ENCODE measurements at places on chromosomes 13 and 19. TPM values are rescaled to one million over a fixed set of nuclear protein-coding genes. Genes with fewer than 3 reads are reported as not detected.

- peak overlapping the region; percentile 67 for H3K4me3 ChIP-seq
- peak overlapping the region; percentile 86 for H3K27ac ChIP-seq
- peaks cover 92% of the 10 kb centered on the region for H3K27me3 ChIP-seq
- no peak for DNase-seq
- peaks cover 5% of the 10 kb centered on the region for H3K36me3 ChIP-seq
- peaks cover 33% of the 10 kb centered on the region for H3K4me1 ChIP-seq
These were observed 13.6 kb downstream of the ZIC2 start for GRCh38 chr13:99995104-99995588.

DNA sequence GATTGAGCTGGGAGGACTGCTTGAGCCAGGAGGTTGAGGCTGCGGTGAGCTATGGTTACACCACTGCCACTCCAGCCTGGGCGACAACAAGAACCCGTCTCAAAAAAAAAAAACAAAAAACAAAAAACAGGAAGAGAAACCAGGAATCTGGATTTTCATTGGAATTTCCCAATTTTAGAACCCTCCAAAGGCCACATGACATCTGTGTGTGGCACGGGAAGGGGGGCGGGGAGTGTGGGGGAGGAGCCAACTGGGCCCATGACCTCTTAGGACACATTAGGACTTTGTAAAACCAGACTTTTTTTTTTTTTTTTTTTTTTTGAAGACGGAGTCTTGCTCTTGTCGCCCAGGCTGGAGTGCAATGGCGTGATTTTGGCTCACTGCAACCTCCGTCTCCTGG is 21.2 kb upstream of the MYDGF start:
- H3K36me3 ChIP-seq, result peaks cover 6% of the 10 kb centered on the region
- DNase-seq, result no peak
- no peaks in the 10 kb centered on the region for H3K4me1 ChIP-seq
- H3K27me3 ChIP-seq, result no peaks in the 10 kb centered on the region
- H3K4me3 ChIP-seq, result no peak overlapping the region
- H3K27ac ChIP-seq, result no peak overlapping the region

ZNF571 gene
- 6.2 TPM for total RNA-seq

DNA sequence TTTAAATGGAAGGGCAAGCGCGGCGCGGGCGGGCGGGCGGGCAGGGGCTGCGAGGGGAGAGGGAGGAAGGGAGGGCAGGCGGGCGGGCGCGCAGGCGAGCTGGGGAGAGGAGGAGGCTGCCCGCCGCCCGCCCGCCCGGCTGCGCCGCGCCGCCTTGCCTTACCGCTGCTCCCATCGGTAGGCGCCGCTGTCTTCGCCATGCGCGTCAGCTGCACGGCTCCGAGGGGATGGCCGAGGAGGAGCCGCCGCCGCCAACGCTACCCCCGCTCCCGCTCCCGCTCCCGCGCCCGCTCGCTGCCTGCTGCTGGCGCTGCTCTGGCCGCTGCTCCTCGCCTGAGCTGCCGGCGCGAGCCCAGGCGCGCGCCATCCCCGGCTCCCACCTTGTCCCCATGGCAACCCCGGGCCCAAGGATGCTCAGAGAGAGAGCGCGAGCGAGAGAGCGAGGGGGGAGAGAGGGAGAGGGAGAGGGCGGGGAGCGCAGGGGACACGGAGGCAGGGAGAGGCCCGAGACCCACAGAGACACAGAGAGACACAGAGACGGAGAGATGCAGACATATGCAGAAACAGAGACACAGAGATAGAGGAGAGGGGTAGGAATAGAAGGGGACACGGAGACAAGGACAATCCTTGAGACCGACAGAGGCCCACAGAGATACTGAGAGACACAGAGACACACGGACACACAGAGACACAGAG is 40.3 kb downstream of the DEDD2 start:
- H3K27me3 ChIP-seq, result peaks cover 27% of the 10 kb centered on the region
- no peak overlapping the region for H3K4me3 ChIP-seq
- peaks cover 15% of the 10 kb centered on the region for H3K4me1 ChIP-seq

- H3K27me3 ChIP-seq, result no peaks in the 10 kb centered on the region
- peaks cover 5% of the 10 kb centered on the region for H3K4me1 ChIP-seq
- no peak for DNase-seq
- H3K36me3 ChIP-seq, result no peaks in the 10 kb centered on the region
These were observed 167.3 kb downstream of the FLT1 start for GRCh38 chr13:28327373-28328270.

GRCh38 chr13:40024204-40024966 is 368.9 kb downstream of the COG6 start:
- no peak overlapping the region for H3K27ac ChIP-seq
- peaks cover 7% of the 10 kb centered on the region for H3K27me3 ChIP-seq
- DNase-seq, result no peak
- H3K4me3 ChIP-seq, result peak overlapping the region; percentile 42
- H3K4me1 ChIP-seq, result peaks cover 52% of the 10 kb centered on the region

FFAR2 gene
- not detected for total RNA-seq

DNA sequence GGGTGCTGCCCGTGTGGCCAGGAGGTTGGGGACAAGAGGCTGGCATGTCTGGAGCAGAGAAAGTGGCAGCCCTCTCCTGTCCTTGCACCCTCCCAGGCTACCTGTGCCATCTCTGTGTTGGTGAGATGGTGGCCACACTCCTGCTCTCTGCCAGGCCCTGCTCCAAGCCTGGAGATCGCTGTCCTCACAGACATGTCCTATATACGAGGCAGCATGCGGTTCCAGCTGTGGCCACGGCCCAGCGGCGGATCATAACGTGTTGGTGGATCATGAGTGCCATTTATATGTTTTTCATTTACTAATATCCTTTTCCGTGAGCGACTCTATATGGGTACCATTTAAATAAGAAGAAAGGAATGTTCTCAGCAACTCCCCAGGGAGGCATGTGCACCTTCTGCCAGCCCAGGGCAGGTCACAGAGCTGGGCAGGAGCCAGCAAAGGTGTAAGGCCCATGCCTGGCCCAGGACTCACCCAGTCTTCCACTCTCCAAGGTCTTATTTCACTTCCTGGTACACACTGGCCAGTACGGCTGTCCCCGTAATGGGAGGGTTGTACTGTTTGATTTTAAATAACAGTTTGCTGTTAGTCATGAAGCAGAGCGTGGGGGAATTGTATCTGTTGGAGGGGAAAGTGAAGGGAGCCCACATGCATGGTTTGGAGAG is 47.2 kb upstream of the LDLR start:
- no peak for DNase-seq
- H3K27ac ChIP-seq, result peak overlapping the region; percentile 22
- no peaks in the 10 kb centered on the region for H3K4me1 ChIP-seq
- peaks cover 4% of the 10 kb centered on the region for H3K36me3 ChIP-seq
- no peaks in the 10 kb centered on the region for H3K27me3 ChIP-seq

- H3K4me3 ChIP-seq, result no peak overlapping the region
- no peaks in the 10 kb centered on the region for H3K4me1 ChIP-seq
- H3K27me3 ChIP-seq, result peaks cover 48% of the 10 kb centered on the region
- H3K36me3 ChIP-seq, result no peaks in the 10 kb centered on the region
- DNase-seq, result no peak
These were observed 2.0 kb upstream of the CEBPA start for GRCh38 chr19:33304371-33304759.

ZNF583 gene
- total RNA-seq, result 2.3 TPM

DNA sequence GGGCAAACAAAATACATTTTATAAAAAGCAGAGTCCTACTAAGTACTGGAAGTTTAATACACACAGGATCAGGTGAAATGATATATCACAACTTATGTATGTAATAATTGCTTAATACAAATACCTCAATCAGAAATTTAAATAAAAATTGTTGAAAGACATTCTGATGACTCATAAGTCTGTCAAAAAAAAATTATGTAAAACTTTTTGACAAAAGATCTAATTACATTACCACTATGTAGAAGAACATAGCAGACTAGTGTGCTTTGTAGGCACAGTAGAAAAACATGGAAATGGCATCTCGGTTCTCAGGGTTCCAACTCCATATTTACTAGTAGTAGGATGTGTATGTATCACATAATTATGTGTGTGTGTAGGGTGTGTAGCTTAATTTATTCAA is 156.2 kb downstream of the DNAJC3 start:
- H3K27me3 ChIP-seq, result peaks cover 40% of the 10 kb centered on the region
- no peak overlapping the region for H3K27ac ChIP-seq
- no peak for DNase-seq
- H3K36me3 ChIP-seq, result peaks cover 6% of the 10 kb centered on the region
- H3K4me3 ChIP-seq, result no peak overlapping the region
- H3K4me1 ChIP-seq, result no peaks in the 10 kb centered on the region

APC2 gene
- total RNA-seq, result 0.14 TPM

- H3K4me3 ChIP-seq, result no peak overlapping the region
- no peak overlapping the region for H3K27ac ChIP-seq
- H3K36me3 ChIP-seq, result no peaks in the 10 kb centered on the region
These were observed 14.4 kb upstream of the RETN start for GRCh38 chr19:7654401-7654800.

DNA sequence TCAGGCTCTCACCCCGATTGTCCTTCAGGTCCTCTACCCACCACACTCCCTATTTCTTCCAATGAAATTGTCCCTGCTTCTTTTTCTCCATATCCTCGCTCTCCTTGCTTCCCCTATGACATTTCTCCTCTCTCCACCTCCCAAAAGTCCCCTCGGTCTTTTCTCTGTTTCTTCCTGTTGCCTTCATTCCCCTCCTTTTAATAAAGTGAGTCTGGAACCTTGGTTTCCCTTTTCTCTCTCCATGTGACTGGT is 676 bp upstream of the ZNF574 start:
- peak overlapping the region; percentile 96 for H3K27ac ChIP-seq
- no peak for DNase-seq
- peaks cover 5% of the 10 kb centered on the region for H3K27me3 ChIP-seq
- peaks cover 45% of the 10 kb centered on the region for H3K4me1 ChIP-seq
- peak overlapping the region; percentile 93 for H3K4me3 ChIP-seq

DNA sequence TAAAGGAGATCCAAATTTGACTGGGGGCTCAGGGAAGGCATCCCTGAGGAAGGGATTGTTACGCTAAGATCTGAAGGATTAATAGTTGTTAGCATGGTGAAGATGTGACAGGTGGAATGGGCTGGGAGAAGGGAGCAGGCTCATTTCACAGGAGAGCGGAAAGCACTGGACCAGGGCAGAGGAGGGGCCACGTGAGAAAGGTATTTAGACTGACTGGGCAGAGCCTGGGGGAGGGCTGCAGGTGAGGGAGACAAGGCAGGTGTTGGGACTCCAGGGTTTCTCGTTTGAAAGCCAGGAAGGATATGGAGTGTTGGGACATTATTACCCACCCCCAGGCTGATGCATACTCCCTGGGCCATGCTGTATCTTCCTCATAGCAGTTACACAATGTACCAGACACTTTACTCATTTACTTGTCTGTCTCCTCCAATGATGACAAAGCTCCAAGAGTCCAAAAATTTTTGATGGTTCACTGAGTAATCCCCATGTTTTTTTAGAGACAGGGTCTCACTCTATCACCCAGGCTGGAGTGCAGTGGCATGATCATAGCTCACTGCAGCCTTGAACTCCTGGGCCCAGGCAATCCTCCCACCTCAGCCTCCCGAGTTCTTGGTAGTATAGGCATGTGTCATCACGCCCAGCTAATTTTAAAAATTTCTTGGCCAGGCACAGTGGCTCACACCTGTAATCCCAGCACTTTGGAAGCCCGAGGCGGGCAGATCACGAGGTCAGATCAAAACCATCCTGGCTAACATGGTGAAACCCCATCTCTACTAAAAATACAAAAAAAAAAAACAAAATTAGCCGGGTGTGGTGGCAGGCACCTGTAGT is 2.3 kb downstream of the TRAPPC6A start:
- H3K4me1 ChIP-seq, result peaks cover 47% of the 10 kb centered on the region
- H3K27ac ChIP-seq, result no peak overlapping the region
- DNase-seq, result no peak
- H3K4me3 ChIP-seq, result no peak overlapping the region

DNA sequence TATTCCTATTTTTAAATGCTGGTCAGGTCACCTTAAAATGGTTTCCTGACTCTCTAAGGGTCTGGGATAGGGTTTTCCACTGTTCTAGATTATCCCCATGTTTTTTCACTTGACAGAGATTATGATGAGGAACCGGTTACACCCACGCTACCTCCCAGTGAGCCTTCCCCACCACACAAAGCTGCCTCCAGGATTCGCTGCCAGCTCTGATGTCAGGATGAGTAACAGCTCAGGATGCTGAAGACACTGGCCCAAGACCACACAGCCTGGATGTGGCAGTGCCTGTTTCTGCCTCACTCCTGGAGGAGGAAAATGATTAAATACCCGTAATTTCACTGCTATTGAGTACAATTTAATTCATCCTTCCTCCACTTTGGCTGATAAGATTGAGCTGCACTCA is 22.9 kb downstream of the ZNF114 start:
- H3K27me3 ChIP-seq, result no peaks in the 10 kb centered on the region
- DNase-seq, result no peak
- H3K4me3 ChIP-seq, result no peak overlapping the region
- H3K36me3 ChIP-seq, result no peaks in the 10 kb centered on the region
- H3K4me1 ChIP-seq, result peaks cover 7% of the 10 kb centered on the region

DNA sequence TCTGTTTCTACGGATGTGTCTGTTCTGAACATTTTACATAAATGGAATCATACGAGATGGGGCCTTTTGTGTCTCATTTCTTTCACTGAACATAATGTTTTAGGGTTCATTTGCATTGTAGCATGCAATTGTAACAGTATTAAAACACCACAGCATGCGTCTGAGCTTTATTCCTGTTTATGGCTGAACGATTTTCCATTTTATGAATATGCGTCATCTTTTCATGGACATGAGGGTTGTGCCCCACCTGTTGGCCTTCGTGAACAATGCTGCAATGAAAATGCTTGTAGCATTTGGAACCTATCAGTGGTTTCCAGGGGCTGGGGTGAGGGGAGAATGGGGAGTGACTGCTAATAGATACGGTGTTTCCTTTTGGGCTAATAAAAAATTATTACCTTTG is 5.1 kb downstream of the OR10H1 start:
- H3K4me3 ChIP-seq, result no peak overlapping the region
- H3K27ac ChIP-seq, result no peak overlapping the region
- peaks cover 9% of the 10 kb centered on the region for H3K4me1 ChIP-seq
- no peak for DNase-seq

NLRP7 gene
- not detected for total RNA-seq

KLK14 gene
- 0.69 TPM for total RNA-seq

ZNF837 gene
- 2.3 TPM for total RNA-seq

GRCh38 chr19:55173714-55174409 is 6.2 kb downstream of the SYT5 start:
- H3K27ac ChIP-seq, result no peak overlapping the region
- H3K4me3 ChIP-seq, result peak overlapping the region; percentile 74
- no peaks in the 10 kb centered on the region for H3K36me3 ChIP-seq
- peaks cover 77% of the 10 kb centered on the region for H3K27me3 ChIP-seq
- H3K4me1 ChIP-seq, result peaks cover 17% of the 10 kb centered on the region

DNA sequence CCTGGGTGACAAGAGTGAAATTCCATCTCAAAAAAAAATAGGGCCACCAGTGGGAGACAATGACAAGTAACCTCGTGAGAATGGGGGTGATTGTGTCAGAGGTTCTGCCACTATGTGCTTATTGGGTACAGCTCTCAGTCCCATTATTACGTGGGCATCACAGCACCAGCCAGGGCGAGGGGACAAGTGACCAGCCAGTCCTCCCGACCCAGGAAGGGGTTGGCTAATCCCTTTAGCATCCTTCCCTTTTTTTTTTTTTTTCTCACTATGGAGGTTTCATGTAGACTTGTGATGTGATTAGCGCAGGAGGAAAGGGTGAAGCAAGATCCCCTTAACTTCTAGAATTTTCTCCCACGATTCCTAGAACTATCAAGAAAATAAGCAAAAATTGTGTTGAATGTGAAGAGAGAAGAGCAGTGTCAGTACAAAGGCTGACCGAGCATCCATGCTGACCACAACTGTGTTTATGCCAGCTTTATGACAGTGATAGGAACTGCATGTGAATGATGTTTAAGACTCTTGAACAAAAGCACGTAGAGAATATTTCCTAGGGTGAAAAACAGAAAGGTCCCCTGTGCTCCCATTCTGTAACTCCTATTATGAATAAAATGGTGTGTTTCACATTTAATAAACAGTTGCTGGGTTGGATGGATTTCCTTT is 50.0 kb downstream of the ALOX5AP start:
- H3K4me1 ChIP-seq, result peaks cover 11% of the 10 kb centered on the region
- no peak overlapping the region for H3K4me3 ChIP-seq
- peaks cover 6% of the 10 kb centered on the region for H3K27me3 ChIP-seq
- no peak for DNase-seq
- no peak overlapping the region for H3K27ac ChIP-seq
- peaks cover 3% of the 10 kb centered on the region for H3K36me3 ChIP-seq
